Activated T-cell treated with anti-CD3 and anti-CD28 coated beads, Interleukin-2, amount 50 U/mL, for 72 hours (primary cell): ENCODE measurements at places on chromosomes 6 and 20. TPM values are rescaled to one million over a fixed set of nuclear protein-coding genes. Genes with fewer than 3 reads are reported as not detected.

ULBP2 gene
- 1.00 TPM for total RNA-seq

GRCh38 chr20:34825530-34826362 lies at the start of gene NCOA6:
Gene NCOA6, minus strand, starts transcription at chr20:34825651. Its CDS starts 43,296 bp downstream, at chr20:34782355.
- H3K36me3 ChIP-seq, result peaks cover 2% of the 10 kb centered on the region
- H3K4me1 ChIP-seq, result peaks cover 35% of the 10 kb centered on the region
- peak within 1 kb of the TSS; percentile 95 for H3K27ac ChIP-seq
- H3K4me3 ChIP-seq, result peak within 1 kb of the TSS; percentile 95

- no peak overlapping the region for H3K4me3 ChIP-seq
- H3K27me3 ChIP-seq, result no peaks in the 10 kb centered on the region
- H3K4me1 ChIP-seq, result no peaks in the 10 kb centered on the region
- no peak for DNase-seq
These were observed 294.1 kb downstream of the BTBD9 start for GRCh38 chr6:38345586-38345985.

DNA sequence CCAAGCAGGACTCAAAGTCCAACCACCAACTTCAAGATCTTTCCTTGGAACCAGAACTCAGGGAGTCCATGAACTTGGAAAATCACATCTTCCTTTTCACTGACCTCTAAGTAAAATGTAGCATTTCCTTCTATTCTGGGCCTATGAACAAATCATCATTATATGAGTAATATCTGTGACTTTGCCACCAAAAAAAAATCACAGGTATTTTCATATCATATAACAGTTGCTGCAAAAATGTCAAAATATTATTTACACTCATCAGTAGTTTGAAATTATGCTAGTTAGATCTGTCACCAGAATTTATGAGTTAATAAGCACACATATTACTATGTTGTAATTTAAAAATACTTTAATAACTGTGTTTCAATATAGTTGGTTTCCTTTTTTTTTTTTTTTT lies 27.3 kb upstream of the TLDC2 start:
- H3K27me3 ChIP-seq, result no peaks in the 10 kb centered on the region
- H3K36me3 ChIP-seq, result no peaks in the 10 kb centered on the region
- peaks cover 2% of the 10 kb centered on the region for H3K4me1 ChIP-seq
- no peak overlapping the region for H3K4me3 ChIP-seq
